Panc1 (cell line): ENCODE measurements at places on chromosomes 3 and 15.
A peak's percentile ranks its signal among the peaks of the same experiment; 100 is the strongest.

- H3K27me3 ChIP-seq: no peaks in the 10 kb centered on the region
- no peak overlapping the region for H3K4me3 ChIP-seq
- DNase-seq: no peak
These were observed 136.0 kb upstream of the CBLB start for GRCh38 chr3:106004826-106005225.

DNA sequence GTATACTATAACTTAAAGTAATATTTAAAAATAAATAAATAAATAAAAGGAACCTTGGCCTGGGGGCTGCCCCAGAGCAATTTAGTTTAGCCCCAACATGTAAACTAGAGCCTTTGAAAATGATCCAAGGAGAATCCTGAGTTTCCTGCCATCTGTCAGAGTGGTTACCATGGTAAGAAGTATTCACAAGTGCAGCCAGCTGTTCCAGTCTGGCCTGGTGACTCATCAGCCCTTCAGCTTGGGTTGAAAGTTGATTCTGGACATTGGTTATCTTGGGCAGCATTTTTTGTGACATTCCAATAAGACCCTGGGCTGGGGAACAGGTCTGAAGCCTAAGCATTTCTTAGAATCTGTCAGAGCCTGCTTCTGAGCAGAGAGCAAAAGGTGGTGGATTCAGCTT is 72.7 kb upstream of the LRTM1 start:
- DNase-seq: no peak
- no peak overlapping the region for H3K4me3 ChIP-seq
- no peaks in the 10 kb centered on the region for H3K27me3 ChIP-seq
- H3K27ac ChIP-seq: no peak overlapping the region
- H3K4me1 ChIP-seq: no peaks in the 10 kb centered on the region

DNA sequence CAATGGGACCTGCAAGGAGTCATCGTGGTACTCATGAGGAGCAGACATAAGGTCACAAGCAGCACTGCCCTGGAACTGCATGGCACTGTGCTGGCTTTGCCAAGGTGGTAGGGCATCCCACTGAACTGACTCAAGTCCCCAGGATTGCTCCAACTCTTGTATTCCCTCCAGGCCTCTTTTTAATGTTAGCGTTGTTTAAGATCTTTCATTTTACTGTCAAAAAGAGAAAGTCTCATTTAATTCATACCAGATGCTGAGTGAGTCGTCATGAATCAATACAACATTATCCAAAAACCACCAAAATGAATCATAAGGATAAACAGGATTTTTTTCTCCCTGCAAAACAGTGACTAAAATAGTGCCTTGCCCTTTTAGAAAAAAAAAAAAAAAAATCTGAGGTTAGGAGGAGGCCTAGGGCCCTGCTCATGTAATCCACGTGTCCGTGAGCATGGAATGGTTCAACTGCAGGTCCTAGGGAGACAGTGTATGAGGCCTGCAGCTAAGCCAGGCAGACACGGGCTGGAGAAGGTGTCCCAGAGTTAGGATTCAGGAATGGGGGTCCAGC is 36.7 kb upstream of the BLM start:
- H3K27me3 ChIP-seq: no peaks in the 10 kb centered on the region
- no peak overlapping the region for H3K27ac ChIP-seq
- no peak overlapping the region for H3K4me3 ChIP-seq
- H3K36me3 ChIP-seq: no peaks in the 10 kb centered on the region

DNA sequence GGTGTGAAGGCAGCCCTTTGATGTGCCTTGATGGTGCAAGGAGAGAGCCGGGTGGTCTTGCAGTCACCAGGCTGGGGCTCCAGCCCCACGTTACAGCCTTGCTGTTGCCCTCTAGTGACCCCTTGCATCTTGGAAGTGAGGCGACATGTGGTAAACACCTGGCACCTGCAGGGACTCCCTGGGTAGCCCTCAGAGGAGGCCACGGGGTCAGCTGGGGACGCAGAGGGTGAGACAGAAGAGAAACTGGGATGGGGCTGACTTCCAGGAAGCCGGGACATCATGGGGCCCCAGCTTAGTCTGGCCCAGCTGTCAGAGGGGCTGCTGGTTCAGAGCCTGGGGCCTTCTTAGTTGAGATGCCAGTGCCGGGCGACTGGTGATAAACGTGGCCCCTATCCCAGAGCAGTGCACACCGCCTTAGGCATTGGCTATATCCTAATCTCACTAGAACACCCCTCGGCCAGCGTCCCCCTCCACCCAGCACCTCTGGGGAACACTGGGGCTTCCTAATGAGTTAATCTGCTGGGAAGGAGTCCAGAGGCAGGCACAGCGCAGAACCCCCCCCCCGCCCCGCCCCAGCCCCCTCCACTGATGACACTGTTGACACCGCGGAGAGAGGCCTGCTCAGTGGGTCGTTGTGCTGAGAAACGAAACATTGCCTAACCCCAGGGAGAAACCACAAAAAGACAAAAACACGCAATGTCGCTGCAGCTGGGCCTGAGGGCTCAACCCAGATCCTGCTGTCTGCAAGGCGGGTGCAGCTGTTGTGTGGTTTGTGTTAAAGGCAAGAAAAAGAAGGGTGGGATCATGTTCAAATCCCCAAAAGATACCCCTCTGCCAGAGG is 60.5 kb upstream of the KLF13 start:
- H3K36me3 ChIP-seq: no peaks in the 10 kb centered on the region
- DNase-seq: no peak
- no peaks in the 10 kb centered on the region for H3K27me3 ChIP-seq
- no peaks in the 10 kb centered on the region; the same call in none of the 2 replicates for H3K4me1 ChIP-seq

DNA sequence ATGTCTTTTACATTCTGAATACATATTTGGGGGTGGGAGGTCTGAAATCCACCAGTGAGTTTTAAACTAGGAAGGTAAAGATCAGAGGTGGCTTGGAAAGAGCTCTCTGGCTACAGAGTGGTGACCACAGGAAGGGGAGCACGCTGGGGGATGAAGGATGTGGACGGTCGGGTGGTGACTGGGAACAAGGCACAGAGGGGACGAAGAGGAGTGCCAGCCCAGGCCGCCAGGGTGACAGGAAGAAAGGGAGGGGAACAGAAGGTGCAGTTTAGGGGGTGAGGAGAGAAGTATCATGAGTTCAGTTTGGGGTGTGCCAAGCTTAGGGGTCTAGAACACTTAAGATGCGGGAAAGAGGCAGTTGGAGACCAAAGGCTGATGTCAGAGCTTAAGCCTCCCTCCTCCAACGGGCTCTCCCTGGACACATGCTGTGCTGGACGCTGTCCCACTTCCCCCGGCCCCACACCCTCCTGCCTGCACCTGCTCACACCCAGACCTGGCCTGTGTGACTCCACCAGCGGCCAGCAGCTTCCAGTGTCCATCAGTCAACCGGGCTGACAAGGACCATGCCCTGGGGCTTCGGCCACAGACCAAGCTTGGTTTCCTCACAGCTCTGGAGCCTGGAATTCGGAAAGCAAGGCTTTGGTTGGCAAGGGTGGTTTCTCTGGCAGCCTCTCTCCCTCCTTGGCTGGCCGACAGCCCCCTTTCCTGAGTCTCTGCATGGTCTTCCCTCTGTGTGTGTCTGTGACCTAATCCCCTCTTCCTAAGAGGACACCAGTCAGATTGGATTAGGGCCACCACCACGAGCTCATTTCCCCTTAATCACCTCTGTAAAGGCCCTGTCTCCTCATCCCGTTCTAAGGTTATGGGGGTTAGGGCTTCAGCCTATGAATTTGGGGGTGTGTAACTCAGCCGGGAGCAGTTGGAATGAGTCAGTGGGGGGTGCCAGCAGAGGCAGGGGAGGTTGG is 120.4 kb upstream of the IQSEC1 start:
- H3K4me1 ChIP-seq: peaks cover 24% of the 10 kb centered on the region
- no peaks in the 10 kb centered on the region for H3K36me3 ChIP-seq
- H3K27ac ChIP-seq: peak overlapping the region; percentile 44; the same call in 1 of the 2 replicates

GRCh38 chr15:63946524-63947065 is 99.7 kb downstream of the DAPK2 start:
- H3K36me3 ChIP-seq: no peaks in the 10 kb centered on the region
- no peaks in the 10 kb centered on the region for H3K4me1 ChIP-seq
- H3K27ac ChIP-seq: no peak overlapping the region
- H3K4me3 ChIP-seq: no peak overlapping the region

GRCh38 chr3:131067983-131068382 is 41.3 kb downstream of the NEK11 start:
- H3K36me3 ChIP-seq: no peaks in the 10 kb centered on the region
- no peaks in the 10 kb centered on the region for H3K4me1 ChIP-seq
- no peak for DNase-seq
- no peak overlapping the region for H3K4me3 ChIP-seq
- H3K27me3 ChIP-seq: no peaks in the 10 kb centered on the region
- no peak overlapping the region for H3K27ac ChIP-seq

DNA sequence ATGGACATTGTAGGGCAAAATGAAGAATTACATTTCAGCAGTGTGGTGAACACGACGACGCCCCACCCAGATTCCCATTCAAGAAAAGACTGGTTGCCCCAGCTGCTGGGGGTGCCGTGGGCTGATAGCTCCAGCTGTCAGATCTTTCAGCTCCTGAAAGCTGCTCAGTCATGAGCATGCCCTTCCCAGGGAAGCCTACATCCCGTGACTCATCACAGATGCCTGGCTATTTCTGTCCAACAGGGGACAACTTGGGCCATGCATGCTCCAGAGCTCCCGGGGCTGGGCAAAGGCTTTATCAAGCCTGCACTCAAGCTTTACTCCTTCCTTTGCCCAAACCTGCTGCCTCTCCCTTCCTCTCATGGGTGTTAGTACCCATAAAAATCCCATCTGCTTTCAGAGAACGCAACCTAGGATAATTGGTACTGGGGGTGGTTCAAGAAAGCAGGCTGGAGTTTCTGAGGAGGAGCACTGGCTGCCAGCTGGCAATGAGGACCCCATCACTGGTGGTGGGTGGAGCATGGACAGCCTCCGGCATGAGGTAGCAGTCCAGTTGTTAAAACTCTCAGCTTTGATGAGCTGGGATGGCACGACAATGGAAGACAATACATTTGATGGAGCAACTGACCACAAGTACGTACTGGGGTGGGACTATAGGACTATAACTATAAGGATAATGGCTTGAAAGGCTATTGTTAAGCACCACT is 16.4 kb upstream of the ST8SIA2 start:
- no peak for DNase-seq
- H3K27ac ChIP-seq: no peak overlapping the region
- H3K4me3 ChIP-seq: no peak overlapping the region
- no peaks in the 10 kb centered on the region for H3K27me3 ChIP-seq
- no peaks in the 10 kb centered on the region for H3K36me3 ChIP-seq

- no peak overlapping the region for H3K27ac ChIP-seq
- DNase-seq: no peak
- peaks cover 3% of the 10 kb centered on the region for H3K27me3 ChIP-seq
- H3K4me3 ChIP-seq: no peak overlapping the region
- H3K36me3 ChIP-seq: no peaks in the 10 kb centered on the region
These were observed 8.5 kb upstream of the ILDR1 start for GRCh38 chr3:122030381-122031122.

GRCh38 chr15:98581715-98582114 is 66.6 kb upstream of the IGF1R start:
- H3K4me1 ChIP-seq: 0 out of 2 replicates have a peak, but pooled peaks cover 6% of the 10 kb centered on the region
- no peak overlapping the region for H3K4me3 ChIP-seq
- no peak for DNase-seq
- H3K27ac ChIP-seq: no peak overlapping the region
- no peaks in the 10 kb centered on the region for H3K36me3 ChIP-seq
- H3K27me3 ChIP-seq: peaks cover 7% of the 10 kb centered on the region

DNA sequence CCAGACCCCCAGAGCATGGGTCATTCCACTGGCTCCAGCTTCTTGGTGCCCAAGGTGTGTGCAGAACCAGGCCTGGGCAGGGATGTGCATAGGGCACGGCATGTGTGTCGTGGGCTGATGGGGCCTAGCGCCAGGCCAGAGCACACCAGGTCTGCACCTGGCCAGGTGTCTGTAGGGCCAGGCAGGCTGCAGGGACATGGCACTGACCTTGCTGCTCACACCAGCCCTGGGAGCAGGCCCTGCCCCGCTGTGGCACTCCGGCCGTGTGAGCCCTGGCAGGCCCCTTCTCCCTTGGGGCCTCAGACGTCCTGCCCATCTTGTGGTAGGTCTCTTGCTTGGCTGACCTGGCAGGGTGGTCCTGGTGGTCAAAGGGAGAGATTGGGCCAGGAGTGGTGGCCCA is 84.3 kb upstream of the RPL32 start:
- H3K4me3 ChIP-seq: no peak overlapping the region
- DNase-seq: no peak
- H3K27me3 ChIP-seq: no peaks in the 10 kb centered on the region
- H3K27ac ChIP-seq: no peak overlapping the region
- no peaks in the 10 kb centered on the region for H3K4me1 ChIP-seq

- peaks cover 3% of the 10 kb centered on the region; the same call in 1 of the 2 replicates for H3K27me3 ChIP-seq
- H3K36me3 ChIP-seq: no peaks in the 10 kb centered on the region
- DNase-seq: no peak
- H3K4me3 ChIP-seq: no peak overlapping the region
- H3K27ac ChIP-seq: no peak overlapping the region
These were observed 66.8 kb upstream of the PCSK6 start for GRCh38 chr15:101556273-101556672.

DNA sequence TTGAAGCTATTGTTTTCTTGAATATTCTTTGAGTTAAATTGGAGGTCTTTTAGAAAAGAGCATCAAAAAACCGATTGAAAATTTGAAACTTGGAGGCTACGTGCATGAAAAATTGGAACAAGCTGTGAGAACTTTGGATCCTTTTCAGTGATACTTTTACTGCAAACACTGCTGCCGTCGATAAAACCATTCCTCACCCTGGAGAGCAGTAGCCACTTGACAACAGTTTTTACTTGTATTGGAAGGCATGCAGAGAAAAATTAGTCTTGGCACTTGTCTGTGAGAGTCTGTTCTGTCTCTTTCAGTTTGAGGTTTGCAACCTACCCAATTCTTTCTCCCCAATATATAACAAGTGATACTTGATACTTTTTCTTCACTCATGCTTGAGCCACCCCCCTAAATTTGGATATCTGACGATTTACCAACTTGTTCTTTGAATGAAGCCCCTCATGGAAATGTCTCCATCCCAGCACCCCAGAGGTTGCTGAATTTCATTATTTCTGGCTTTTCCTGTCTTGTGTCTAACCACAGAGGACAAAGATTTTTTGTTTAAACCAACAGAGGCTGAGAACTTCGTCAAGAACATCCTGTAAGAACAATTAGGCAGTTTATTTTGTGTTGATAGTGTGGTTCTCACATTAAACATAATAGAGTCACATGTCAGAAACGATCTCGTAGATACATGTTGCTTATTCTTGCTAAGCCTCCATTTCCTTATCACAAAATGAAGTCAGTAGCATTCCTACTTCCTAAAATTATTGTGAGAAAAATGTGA is 307.3 kb upstream of the PLSCR5 start:
- H3K4me1 ChIP-seq: no peaks in the 10 kb centered on the region
- no peak overlapping the region for H3K4me3 ChIP-seq
- no peaks in the 10 kb centered on the region for H3K27me3 ChIP-seq
- DNase-seq: no peak

- peaks cover 7% of the 10 kb centered on the region for H3K36me3 ChIP-seq
- DNase-seq: no peak
- no peak overlapping the region for H3K27ac ChIP-seq
These were observed 12.8 kb downstream of the MAN2A2 start for GRCh38 chr15:90915808-90916440.

DNA sequence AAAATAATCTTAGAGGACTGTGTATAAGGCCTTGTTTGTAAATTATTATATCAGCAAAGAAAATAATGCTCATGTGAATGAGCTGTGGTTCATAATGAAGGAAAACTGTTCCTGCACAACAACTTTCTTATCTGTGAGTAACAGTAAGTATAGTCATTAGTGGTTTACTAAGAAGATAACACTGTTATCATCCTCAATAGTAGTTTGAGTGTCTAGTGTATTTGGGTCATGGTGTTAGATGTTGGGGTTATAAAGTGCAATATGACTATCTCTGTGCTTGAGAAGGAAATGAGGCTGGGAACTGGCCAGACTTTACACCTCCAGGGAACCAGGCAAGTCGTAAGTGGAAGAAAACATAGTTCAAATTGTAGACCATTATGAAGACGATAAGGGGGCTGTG is 15.6 kb downstream of the VPS8 start:
- no peaks in the 10 kb centered on the region for H3K27me3 ChIP-seq
- H3K27ac ChIP-seq: no peak overlapping the region
- no peaks in the 10 kb centered on the region for H3K4me1 ChIP-seq
- DNase-seq: no peak
- no peak overlapping the region for H3K4me3 ChIP-seq
- peaks cover 3% of the 10 kb centered on the region; the same call in 1 of the 2 replicates for H3K36me3 ChIP-seq
